ENCODE measurements at places on chromosomes 4 and X.

GRCh38 chr4:148776941-148777340 lies 334.7 kb upstream of the NR3C2 start:
- DNase-seq: no peak

GRCh38 chr4:38577462-38577861 lies 86.5 kb upstream of the KLF3 start:
- DNase-seq: no peak

DNA sequence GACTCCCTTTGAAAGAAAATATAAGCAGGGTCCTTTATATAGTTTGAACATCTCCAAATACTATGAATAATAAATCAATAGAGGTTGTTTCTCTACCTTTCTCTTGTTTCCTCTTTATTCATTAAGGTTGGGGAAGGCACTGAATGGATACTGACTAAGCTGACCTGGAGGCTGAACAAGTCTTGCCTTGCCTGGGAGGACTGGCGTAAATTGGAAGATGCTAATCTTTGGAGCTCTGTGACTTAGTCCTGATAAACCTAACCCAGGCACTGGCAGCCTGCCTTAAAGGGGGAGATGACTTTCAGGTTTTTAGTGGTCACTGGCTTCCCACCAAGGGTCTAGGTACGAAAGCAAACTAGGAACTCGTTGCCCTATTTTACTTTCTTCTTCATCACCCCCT lies 10.5 kb downstream of the CCDC160 start:
- no peak for DNase-seq

DNA sequence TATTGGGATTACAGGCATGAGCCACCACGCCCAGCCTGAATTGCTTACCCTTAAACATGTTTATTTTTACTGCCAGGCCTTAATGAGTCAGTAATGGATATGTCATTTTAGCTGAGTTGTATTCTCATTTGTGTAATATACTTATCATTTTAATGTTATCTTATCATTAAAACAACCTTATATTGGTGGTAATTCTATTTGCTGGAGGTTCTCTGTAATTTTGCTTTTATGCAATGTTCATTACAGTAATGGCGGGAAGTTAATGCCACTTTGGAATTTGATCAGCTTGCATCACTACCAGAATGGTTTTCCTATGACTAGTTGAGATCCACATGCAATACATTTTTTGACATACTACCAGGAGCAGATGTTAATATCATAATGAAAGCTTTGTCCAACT lies 6.3 kb upstream of the PGAM4 start:
- no peak for DNase-seq

DNA sequence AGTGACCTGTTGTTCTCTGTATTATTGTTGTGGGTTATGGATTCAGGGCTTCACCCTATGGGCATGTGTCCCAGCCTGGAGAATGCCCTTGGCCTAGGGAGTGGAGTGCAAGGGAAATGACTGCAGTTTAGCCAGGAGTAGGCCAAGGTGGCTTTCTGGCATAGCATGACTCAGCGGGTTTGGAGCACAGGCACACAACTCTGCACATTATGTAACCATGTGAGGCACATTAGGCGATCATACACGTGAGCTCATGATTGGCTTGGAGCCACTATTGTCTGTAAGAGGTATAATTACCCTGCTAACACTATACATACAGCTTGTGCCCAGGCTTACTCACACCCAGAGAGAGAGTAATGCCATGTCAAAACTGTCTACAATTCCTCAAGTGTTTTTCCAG lies 35.1 kb upstream of the TACR3 start:
- no peak for DNase-seq

DNA sequence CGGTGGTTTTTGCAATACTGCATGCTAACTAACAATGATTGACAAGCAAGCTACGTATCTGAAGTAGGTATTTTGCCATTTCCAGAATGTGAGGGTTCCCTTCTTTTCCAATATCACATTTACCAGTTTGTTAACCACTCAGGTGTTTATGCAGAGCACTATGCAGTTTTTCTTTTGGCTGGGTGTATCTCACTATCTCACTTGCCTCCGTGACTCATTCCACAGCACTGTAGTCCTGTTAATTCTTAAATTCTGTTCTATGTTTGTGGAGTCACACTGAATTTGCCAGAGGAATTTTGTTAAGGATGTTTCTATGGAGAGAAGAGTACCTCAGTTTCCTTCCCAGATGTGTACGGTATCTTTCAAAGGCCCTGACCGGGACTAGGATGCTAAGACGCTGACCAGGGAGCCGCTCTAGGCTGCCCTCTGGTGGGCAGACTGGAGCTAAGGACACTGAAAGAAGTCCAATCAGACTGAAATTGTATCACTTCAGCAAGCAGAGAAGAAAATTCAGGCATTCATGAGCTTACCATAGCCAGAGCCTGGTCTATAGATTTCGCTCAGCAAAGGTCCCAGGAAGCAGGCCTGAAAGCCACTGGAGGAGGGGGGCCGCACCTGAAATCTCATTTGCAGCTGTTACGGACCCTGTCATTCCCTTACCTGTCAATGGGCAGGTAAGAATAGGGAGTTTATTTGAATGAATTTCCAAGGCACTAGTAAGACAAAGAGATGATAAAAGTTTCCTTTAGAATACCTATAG lies 388.4 kb upstream of the SPOCK3 start:
- no peak for DNase-seq

- DNase-seq: no peak
These were observed 50.8 kb upstream of the GNPDA2 start for GRCh38 chr4:44777115-44777514.

GRCh38 chr4:84957514-84958420 lies 8.7 kb downstream of the WDFY3 start:
- DNase-seq: no peak

DNA sequence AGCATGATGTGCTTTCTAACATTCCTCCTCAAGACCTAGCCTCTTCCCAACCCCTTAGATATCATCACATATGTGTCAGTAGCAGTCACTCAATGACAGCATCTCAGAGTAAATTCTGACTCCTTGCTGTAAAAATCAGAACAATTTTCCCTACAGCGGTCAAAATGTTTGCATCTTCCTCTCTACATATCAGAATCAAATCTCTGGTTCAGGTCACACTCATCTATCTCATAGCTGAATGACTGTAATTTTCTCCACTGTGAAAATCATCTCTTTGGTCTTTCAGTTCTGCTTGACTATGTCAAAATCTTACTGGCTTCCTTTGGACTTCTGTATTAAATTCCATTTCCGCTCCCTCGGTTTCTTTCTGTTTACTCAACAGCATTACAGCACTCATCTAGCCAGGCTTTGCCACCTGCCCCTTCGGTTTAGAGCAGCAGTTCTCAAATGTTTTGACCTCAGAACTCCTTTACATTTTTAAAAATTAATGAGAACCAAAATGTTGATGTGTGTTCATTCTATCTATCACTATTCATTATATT lies 57.3 kb downstream of the AGA start:
- DNase-seq: no peak

DNA sequence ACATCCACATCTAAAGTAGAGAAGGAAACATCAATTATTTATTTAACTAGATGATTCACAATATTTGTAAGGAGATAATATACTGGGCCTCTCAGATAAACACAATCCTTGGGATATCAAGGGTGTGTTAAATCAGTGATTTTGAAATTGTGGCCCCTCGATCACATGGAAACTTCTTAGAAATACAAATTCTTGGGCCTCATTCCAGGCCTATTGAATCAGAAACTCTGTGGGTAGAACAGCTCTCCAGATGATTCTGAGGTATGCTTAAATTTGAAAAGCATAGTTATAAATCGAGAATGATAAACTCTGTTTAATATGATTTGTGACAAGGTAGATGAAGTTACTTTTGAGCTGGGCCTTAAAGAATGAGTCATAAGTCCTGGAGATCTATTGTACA lies 64.3 kb upstream of the GPR174 start:
- no peak for DNase-seq

- DNase-seq: no peak
These were observed 1.8 kb downstream of the SPIN4 start for GRCh38 chrX:63349307-63349706.

- DNase-seq: no peak
These were observed 108.3 kb upstream of the KLHL4 start for GRCh38 chrX:87409113-87409841.
